ENCODE measurements at places on chromosomes 6 and 20.

DNA sequence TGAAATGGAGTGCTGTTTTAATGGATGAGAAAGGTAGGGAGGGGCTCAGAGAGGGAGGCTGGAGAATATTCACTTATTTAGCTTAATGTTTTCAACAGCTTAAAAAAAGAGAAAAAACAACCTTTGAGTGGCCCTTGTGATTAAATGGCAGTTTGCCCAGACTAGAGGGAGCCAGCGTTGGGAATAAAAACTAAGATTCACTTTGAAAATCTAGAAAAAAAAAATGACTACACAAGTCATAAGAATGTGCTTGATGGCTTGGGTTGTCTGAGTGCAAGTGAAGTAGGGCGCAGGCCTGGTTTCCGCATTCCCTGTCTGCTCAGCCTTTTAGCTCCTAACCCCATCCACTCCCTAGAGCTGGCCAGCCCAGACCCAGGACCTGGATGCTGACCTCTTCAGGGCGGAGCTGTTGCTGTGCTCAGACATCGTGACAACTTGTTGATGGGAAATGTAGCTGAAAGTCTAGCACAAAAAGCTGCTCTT, 28.9 kb downstream of the UTRN start:
- DNase-seq: no peak

GRCh38 chr6:156687789-156688619, 89.2 kb upstream of the ARID1B start:
- DNase-seq: no peak

GRCh38 chr20:50138479-50139393, 14.8 kb downstream of the PEDS1 start:
- DNase-seq: no peak

GRCh38 chr20:36532388-36532787, 8.9 kb upstream of the MYL9 start:
- DNase-seq: no peak

DNA sequence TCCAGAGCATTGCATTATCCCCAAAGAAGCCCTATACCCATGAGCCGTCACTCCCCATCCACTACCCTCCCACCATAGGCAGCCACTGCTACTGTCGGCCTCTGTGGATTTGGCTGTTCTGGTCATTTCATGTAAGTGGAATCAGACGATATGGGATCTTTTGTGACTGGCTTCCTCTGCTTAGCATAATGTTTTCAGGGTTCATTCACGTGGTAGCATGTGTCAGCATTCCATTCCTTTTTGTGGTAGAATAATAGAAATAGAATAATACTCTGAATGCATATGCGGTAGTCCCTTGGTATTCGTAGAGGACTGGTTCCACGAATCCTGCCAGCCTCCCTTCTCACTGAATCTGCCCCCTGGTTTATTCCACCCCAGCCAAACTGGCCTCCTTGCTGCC, 402.6 kb upstream of the SULF2 start:
- DNase-seq: no peak

DNA sequence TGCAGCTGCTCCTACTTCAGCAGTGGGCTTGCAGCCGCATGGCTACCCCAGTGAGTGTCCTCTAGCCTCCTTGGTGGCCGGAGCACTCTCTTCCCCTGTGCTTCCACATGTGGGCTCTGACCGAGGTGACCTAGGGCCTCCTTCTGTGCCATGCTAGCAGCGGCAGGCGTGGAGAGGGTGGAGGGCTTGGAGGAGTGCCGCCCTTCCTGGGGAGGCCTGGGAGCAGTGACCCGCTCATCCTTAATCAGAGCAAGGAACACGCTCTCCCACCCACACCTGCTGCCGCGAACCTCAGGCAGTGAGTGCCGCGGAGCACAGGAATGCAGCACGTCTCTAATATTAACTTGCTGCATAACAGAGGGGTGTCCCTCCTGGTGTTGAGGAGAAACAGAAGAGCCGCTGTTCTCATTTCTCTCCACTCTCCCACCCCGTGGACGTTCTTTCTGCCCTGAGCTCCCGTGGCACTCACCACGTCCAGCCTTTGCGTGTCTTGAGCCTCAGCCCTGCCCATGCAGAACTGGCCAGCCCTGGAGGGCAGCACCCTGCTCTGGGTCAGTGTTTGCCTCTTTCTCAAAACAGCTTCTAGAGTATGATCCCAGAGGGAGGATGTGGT, 31.9 kb downstream of the DUSP22 start:
- no peak for DNase-seq

DNA sequence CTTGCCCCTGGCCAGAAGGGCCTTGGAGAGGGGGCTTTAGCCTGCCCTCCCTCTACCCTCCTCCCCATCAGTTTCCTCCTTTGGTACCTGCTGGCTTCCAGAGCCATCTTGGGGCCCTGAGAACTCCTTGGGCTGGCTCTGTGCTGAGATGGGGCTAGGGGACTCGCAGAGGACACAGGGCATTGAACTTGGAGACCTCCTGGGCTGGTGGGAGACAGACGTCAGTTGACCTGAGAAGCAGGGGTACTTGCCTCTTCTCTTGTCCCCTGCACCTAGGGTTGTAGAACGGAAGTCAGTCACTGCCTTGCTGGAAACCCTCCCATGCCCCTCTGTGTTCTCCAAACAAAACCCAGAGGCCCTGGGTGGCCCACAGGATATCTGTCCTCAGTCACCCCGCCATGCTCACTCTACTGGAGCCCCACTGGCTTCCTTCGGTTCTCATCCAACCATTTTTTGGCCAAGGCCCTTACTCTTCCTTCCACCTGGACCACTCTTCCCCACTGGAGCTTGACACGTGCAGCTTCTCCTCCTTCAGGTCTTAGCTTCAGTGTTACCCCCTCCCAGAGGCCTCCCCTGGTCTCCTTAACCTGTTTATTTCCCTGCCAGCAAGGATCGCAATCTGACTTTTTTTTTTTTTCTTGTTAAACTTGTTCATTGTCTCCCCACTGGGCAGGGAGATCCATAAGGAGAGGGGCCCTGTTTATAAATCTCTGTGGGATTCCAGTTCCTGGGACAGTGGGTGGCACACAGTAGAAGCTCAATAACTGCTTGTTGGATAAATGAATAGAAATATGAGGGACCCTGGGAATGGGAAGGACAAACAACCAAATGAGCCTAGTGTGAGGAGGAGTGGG, 971 bp downstream of the RBCK1 start:
- no peak for DNase-seq

GRCh38 chr6:6179858-6180623, 140.4 kb downstream of the F13A1 start:
- DNase-seq: no peak

- peak; percentile 59 for DNase-seq
Observed at GRCh38 chr6:138454981-138455706, 44.1 kb downstream of the NHSL1 start.

DNA sequence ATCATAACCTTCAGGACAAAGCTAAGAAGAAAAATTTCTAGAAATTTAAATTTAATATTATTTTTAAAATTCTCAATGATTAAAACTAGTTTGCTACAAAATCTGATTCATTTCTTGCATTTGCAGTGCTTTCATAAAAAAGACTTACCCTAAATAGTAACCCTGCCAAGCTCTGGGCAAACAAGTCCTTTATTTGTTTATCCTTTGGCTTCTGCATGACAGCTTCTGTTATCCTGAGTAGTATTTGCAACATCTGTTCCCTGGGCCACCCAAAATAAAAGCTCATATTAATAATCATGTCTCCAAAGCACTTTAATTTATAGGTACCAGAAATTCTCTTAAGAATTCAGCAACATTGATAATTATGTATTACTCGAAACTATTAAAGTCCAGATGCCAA, 101.3 kb downstream of the RALGAPA2 start:
- DNase-seq: no peak

DNA sequence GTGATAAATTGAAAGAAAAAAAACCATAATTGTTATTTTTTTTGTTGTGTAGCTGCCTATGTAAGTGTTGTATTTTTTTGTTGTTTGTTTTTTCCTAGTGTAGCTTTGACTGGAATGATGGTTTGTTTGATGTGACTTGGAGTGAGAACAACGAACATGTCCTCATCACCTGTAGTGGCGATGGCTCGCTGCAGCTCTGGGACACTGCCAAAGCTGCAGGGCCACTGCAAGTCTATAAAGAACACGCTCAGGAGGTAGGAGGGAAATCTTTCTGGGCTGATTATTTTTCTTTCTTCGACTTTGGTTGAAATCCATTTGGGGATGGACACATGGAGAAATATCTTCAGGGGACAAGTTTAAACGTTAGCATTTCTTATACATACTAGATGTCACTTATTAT, 3.8 kb downstream of the PEX7 start:
- no peak for DNase-seq

GRCh38 chr6:100686216-100686615, 194.9 kb downstream of the ASCC3 start:
- no peak for DNase-seq

GRCh38 chr6:129340983-129341382, 369.0 kb downstream of the ARHGAP18 start:
- DNase-seq: no peak

- no peak for DNase-seq
Observed at GRCh38 chr6:5257400-5257799, 3.4 kb downstream of the LYRM4 start.

DNA sequence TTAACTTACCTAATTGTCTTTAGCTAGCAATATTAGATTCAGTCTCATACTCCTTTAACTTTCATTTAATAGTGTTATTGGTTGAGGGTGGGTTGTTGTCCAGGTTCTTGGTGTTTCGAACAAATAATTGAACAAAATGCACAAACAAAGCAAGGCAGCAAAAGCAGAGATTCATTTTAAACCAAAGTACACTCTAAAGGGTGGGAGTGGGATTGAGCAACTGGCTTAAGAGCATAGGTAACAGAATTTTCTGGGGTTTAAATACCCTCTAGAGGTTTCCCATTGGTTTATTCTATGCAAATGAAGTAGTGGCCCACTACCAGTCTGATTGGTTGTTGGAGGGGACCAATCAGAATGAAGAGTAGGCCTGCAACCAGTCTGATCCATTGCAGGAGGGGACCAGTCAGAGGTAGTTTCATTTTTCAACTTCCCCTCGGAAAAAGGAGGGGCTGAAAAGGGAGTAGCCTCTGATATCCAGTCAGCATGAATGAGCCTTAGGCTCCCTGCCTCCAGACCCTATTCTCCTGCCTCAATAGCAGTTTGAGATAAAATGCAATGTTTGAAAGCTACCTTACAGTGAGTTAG, 26.3 kb upstream of the RAB23 start:
- DNase-seq: no peak

DNA sequence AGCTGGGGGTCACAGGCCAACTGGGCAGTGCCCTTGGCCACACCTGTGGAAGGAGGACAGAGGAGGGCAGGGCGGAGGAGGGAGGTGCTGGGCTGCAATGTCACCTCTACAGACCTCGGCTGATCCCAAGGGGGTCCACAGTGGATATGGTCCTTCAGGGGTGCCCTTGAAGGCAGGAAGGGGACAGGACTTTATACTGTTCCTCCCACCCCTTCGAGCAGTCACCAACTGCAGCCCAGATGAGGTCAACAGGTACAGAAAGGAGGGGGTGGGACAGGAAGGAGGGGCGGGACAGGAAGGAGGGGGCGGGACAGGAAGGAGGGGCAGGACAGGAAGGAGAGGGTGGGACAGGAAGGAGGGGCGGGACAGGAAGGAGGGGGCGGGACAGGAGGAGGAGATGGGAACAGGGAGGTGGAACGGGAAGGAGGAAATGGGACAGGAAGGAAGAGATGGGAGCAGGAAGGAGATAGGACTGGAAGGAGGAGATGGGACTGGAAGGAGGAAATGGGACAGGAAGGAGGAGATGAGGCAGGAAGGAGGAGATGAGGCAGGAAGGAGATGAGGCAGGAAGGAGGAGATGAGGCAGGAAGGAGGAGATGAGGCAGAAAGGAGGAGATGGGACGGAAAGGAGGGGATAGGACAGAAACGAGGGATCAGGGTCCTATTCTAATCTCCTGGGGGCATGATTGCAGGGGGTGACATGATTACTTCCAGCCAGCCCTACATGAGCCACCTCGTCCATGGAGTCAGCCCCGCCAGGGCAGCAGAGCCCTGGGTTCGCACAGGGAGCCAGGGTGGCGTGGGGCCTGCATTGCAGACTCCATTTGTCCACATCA, 19.4 kb upstream of the MRGBP start:
- peak; percentile 71 for DNase-seq

DNA sequence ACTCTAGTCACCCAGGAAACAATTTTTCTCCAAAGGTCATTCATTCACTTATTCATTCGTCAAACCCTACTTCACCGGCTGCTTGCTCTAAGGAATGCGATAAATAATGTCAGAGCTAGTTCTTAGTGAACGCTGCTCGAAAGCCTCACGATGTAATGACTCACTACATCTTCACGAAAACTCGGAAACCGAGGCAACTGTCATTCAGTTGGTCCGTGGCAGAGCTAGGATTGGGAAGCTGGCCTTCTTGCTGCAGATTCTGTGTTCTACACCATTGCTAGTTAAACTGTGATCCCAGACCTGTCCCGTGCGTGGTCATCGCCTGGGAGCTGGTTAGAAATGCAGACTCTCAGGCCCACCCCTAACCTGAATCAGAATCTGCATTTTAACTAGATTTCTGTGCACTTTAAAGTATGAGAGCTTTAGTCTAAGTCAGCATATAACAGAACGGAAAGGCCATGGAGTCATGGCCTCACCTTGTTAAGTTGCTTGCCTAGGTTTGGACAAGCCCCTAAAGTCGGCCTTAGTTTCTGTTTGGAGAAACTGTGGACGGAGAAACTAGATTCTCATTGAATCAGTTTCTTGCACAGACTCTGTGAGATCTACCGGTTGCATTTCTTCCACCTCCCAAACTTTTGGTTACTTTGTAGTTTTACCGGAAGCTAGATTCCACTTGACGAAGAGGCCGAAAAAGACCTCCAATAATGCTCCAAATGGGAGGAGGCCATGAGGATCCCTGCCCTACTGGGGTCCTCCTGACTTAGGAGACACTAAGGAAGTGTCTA, 651 bp upstream of the CCND3 start:
- no peak for DNase-seq

DNA sequence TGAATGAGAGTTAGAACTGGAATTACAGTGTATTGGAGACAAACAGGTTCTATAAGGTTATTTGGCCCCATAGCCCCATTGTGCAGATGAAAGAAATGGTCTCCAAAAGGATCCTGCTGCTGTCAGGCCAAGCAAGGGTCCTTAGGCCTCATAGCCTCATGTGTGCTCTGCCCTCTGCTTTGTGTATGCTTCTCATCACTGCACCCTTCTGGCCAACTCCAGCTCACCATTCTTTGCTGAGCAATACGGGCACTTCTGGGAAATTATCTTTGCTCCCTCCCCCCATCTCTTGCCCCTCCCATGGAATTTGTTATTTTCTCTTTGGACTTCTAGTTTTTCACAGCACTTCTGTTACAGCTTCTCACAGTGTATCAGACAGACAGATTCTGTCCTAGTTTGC, 298.8 kb downstream of the FOXA2 start:
- no peak for DNase-seq

DNA sequence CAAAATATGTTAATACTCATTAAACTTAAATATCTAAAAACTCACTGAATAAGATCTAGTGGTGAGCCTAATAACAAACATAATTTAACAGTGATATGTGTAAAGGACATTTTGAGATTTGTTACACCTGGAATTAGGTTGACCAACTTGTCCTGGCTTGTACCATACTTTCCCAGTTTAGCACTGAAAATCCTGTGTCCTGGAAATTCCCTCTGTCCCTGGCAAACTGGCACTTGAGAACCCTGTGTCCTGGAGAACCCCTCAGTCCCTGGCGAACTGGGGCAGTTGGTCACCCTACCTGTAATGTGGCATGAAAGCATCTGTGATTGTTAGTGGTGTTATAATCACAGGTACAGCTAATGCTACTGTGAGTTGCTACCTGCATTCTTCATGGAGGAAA, 6.9 kb upstream of the PRND start:
- no peak for DNase-seq
